SK-MEL-5 (cell line): ENCODE measurements at places on chromosomes 12 and 14.

GRCh38 chr14:53183611-53184010 is 30.5 kb upstream of the DDHD1 start:
- DNase-seq: no peak

DNA sequence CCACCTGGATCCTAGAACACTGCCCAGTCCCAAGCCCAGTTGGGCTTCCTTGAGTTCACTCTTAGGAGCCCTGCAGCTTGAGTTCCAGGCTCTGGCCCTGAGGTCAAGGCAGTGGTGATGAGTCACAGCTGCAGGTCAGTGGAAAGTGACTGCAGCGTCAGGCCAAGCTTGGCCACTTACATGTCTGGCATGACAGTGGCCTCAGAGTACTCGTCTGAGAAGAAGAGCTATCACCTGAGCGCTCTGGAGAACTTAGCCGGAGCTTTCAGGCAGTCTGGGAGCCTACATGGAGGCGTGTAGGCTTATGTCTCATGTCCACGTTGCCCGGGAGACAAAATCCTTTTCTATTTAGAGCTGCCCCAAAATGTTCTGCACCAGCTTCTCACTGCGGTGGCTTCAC is 75.6 kb downstream of the ARL6IP4 start:
- DNase-seq: no peak

DNA sequence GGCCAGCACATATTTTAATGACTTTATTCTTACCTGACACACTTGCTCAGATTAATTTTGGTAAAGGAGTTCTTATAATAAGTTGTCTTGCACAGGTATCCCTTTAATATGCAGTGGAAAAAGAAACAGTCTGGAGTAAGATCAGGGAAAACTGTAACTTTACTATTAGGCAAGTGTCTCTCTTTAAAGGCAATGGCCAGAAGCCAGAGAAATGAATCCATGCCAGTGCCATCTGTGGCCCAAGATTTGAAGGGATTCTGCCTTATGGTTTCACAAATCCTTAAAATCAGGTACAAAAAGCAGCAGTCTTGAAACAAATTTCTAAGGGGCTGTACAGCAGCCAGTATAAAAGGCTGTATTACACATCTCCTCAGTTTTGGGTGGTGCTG is 22.4 kb downstream of the NFYB start:
- DNase-seq: no peak

DNA sequence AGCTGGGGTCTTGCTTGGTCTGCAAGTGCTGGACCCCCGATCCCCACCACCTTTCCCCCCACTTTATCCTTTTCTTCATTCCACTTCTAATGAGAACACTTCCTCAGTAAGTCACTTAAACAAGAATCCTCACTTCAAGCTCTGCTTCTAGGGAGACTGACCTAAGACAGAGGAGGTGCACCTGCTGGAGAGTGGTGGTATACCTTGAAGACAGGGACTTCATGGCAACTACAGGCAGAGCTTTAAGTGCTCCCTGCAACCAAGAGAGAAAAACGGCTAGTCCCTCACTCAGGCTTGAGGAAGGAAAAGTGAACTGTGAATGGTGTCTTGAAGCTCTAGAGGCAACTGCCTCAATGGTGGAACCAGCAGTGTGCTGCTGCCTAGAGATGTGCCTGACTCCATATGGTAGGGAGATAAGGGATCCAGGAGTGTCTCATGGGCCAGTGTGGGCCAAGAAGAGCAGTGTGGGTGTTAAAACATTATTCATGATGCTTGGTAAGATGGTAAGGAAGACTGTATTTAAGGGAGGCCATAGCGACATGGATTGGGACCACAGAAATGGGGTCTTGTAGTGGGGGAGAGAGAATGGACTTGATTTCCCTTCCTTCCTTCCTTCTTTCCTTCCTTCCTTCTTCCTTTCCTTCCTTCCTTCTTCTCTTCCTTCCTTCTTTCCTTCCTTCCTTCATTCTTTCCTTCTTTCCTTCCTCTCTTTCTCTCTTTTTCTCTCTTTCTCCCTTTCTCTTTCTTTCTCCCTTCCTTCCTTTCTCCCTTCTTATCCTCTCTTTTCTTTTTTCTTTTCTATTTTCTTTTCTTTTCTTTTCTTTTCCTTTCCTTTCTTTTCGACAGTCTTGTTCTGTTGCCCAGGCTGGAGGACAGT is 96.2 kb upstream of the NAP1L1 start:
- no peak for DNase-seq

DNA sequence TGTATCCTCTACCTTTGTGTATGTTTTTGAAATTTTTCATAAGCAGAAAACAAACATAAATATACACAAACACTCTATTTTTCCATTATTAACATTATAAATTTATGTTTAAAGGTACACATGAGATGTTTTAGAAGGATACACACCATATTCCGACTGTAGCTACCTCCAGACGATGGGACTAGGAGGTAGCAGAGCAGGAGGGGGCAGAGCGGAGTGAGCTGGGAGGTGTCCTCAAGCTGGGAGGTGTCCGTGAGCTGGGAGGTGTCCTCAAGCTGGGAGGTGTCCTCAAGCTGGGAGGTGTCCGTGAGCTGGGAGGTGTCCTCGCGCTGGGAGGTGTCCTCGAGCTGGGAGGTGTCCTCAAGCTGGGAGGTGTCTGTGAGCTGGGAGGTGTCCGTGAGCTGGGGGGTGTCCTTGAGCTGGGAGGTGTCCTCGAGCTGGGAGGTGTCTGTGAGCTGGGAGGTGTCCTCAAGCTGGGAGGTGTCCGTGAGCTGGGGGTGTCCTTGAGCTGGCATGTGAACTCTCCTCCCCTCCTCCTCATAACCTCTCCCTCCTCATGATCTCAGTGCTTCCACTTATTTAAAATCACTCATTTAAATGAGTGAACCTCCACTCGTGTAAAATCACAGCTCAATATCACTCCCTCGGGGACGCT is 346.9 kb upstream of the SFSWAP start:
- DNase-seq: no peak

GRCh38 chr14:93682459-93682858 is 105.8 kb downstream of the PRIMA1 start:
- DNase-seq: no peak
